Daoy (cell line): ENCODE measurements at places on chromosomes 7 and 10.
A peak's percentile ranks its signal among the peaks of the same experiment; 100 is the strongest.

GRCh38 chr7:17434191-17434590, 135.7 kb downstream of the AHR start:
- DNase-seq, result no peak

DNA sequence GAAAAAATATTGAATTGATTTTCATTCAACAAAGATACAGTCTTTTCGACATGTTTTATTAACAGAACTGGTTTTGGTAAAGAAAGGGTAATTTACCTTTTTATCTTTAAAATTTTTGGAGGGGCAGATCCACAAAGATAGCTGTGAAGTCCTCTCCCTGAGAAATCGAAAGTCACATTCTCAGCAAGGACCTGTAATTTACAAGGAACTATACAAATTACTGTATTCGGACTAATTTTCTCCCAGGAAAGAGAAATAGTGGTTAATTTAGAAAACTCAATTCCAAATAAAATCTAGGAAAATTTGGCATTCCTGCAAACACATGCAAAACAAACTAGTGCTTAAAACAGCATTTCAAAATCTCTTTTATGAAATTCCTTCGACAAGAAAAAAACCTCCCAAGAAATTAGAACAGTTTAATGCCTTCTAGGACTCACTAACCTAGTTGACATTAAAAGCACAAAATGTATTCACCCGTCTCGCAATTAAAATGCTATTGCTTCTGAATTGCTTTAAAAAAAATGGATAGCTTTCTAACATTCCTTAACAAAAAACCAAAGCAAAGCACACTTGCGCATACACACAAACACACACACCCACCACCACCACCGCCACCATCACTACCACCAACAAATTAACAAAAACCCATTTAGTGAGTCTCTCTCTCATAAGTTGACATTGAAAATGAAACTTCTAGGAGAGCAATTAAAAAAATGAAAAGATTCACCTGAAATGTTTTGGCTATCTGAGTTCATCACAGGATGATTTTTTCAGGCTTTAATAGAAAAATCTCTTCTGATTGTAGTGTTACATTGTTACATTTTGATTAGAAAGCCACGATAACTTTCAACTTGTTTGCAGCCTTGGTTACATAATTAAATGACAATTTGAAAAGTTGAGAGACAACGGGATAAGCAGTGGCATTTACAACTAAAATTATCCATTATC, 4.0 kb upstream of the NKX2-3 start:
- no peak for DNase-seq

DNA sequence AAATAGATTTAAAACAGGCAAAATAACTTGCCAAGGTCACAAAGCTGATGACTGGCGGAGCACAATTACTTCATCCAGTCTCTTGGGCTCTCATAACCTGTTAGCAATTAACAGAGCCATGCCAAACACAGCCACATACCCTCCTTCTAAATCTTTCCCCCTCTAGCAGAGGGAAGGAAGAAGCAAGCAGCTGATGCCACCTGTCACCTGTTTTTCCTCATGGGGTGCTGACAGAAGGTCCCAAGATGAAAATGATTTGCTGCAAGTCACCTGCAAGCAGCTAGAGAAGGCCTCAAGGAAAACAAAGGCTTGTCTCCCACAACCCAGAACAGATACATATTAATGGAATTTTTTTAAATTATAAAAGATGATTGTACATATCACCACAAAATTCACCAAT, 117.8 kb downstream of the GFRA1 start:
- no peak for DNase-seq

DNA sequence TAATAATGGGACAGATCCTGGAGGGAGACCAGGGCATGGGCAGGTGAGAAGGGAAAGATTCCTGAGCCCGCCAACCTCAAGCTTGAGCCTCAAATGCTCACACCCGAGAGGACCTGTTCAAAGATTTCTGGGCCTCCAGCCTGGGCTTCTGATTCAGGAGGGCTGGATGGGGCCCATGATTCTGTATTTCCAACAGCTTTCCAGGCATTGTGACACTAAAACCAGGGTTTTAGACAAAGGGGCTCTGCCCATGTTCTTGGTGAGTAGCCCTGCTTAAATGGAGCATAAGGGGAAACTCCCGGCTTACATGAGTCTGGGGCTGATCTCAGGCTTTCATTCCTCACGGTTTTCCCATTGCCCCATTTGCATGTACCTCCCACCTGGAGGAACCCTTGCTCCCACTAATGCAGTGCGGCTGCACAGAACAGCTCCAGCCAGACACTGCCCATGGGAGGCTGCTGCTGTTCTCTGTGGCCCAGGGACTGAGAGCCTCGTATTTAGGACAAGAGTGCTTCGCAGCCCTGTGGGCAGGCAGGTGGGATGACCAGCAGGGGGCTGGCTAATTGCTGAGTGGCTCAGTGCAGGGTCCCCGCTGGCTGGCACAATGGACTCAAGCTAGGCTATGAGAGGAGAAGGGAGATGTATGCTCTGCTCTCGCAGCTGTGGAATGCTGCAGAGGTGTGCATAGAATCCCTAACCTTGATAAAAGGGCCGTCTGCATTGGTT, 135.3 kb upstream of the COBL start:
- no peak for DNase-seq

DNA sequence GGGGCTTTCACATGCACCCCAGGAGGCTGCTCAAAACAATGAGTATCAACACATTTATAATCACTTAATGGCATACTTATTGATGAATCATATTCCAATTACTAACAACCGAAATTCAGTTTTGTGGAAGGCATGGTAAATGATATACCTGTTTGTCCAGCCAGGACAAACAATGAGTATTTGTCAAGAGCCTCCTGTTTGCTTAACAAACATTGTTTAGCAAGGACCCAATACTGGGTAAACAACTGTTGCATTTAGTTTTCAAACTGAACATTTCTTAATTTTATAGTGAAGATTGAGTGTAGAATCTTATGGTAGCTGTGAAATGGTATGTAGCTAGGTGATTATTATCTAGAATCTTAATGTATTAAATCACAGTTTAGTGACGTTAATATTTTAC, 473.7 kb downstream of the ATRNL1 start:
- DNase-seq, result no peak

DNA sequence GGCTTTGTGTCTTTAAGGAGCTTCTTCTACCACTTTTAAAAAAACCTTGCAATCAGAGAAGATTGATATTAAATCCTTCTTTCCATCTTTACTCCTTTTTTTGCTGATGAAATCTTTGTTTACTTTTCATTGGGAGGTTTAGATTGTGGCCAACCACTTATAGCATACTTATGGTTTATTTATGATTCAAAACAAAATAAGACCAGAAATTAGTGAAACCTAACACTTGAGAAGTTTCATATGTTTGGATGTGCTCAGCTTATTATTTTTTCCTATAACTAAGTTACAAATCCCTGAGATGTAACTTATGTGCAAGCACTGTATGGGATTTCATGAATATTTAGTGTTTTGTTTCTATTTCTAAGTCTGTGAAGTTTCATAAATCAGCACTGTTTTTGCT, 13.5 kb upstream of the PRPS1L1 start:
- DNase-seq, result no peak

DNA sequence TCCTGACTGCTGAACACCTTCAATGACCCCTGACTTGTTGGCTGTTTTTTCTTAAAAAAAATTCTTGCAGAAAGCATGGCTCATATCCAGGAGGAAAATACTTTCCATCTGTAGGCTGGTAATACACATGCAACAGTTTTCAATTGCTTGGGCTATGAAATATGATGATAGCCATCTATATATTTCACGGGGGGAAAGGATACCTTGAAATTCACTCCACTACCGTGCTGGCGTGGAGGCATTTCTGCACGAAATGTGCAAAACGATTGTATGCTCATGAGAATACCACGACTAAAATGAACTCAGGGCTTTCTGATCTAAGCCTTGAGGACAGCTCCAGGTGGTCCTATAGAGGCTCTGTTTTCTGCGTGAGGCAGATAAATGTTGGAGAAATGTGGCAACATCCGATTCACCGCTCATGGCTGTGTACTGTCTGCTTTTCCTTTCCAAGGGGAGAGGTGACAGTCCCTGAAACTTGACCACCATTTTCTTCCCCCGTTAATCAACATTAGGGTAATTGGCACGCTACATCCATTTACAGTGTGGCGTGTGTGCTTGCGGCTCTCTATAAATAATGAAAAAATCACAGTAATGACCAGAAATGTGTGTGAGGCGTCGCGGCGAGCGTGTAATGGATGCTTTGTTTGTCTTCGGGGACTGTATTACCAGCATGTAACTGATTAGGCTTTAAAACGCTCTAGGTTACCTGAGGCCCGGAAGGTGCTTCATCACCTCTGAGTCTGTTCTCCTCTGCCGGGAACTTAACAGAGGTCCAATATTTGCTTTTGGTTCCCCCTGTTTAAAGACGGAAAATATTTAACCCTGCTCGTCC, 12.8 kb upstream of the CARD11 start:
- DNase-seq, result no peak

- no peak for DNase-seq
Measured at GRCh38 chr10:53952698-53953630, 848.1 kb downstream of the PCDH15 start.

GRCh38 chr7:147418966-147419365, 1171.6 kb upstream of the C7orf33 start:
- DNase-seq, result no peak

- no peak for DNase-seq
Measured at GRCh38 chr7:2959103-2959680, 84.5 kb downstream of the CARD11 start.

GRCh38 chr10:5538446-5538845, 13.7 kb downstream of the CALML3 start:
- peak; percentile 35 for DNase-seq

DNA sequence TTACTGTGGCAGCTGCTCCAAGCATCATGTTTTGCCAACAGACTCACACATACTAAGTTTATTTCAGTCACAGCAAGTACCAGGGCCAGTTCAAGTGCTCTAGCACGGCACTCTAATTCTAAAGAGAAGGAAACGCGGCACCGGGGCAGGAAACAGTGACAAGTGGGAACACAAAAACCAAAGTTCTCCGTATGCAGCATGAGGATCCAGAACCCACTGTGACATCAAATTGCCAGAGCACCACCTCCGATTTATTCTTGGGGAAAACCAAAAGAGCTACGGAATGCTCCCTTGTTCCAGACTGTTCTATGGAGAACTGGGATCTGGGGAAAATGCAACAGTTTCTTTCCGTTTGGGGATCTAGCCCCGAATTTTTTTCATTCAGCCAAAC, 448 bp upstream of the PTER start:
- peak; percentile 12 for DNase-seq

DNA sequence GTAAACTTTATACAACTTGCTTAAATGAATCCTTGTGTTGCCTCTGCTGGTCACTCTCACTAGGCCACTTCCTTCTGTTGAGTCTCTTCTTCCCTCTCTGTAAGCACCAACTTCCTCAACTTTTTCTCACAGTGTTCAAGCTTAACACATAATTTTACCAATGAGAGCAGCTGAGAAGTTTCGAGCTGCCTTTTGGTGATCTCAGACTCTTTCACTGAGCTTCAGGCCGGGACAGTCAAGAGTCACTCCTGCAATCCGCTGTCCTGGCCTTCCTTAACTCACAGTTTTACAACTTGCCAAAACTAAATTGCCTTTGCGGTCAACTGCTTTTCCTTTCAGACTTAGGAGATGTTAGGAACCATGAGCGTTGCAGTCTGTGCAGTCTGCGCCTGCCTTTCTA, 47.4 kb downstream of the PRPF18 start:
- DNase-seq, result no peak

DNA sequence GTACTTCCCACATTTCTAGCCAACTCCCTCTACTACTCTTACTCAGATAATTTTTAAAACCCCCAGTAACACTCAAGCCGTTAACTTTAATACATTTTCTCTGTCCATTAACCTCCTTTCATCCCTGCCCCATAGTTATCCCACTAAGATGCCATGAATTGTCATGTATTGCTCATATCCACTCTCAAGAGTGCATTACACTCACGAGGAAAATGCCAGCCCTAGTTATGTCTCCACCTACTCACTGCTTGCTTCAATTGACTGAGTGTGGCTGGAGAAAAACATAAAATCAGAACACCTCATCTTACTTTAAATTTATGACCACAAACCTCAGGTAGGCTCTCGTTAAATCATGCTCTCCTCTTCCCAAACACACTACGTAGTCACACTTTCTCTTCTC, 324.1 kb upstream of the NPSR1 start:
- DNase-seq, result no peak

DNA sequence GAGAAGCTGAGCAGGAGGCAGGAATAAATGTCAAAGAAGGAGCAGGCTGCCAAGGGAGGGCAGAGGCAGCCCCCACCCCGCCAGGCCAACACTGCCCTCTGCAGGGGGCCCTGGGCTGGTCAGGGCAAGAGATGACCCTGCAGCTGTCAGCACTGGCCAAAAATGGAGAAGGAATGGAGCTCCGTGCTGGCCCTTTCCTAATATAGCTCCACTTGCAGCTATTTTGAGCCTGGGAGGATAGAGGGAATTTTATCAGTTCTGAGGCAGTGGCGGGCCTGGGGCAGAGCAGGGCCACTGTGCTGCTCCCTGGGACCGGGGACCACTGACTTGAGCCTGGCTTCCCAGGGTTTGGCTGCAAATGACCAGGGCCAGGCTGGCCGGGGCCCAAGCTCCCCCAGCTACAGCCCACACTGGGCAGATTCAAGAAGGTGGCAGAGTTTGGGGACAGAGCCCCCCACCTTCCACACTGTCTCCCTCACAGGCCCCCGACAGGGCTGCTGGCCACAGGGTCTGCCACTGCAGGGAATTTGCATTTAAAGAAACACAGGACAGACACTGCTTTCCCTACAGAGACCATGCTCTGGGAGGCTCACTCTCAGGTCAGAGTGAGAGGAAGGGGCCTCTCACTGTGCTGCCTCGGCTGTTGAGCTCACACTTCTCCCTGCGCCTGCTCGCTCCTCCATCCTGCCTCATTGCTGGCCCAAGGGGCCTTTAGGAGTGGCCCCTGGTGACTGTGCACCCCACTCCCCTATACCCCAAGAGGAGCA, 16.2 kb downstream of the LDB3 start:
- peak; percentile 34 for DNase-seq

- no peak for DNase-seq
Measured at GRCh38 chr7:144820552-144820951, 15.3 kb downstream of the TPK1 start.

GRCh38 chr10:15588635-15589508, 130.8 kb downstream of the ITGA8 start:
- no peak for DNase-seq

- DNase-seq, result no peak
Measured at GRCh38 chr7:159166530-159166929, 21.9 kb upstream of the VIPR2 start.

DNA sequence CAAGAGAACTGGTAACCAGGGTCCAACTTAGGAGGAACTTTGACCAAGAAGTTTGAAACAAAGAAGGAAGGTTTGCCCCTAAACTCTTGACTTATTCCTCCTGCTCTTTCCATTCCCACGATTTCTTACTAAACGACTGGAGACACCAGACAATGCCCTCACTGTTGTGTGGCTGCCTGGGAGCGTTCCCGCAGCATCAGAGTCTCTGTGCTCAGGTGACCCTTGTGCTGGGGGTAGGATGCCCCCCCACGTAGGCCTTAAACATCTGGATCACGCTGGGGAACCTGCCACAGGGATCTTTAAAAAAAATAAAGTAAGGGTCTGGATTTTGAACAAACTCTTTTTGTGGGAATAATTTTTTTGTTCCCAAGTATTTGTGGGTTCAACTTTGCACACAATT, 30.1 kb upstream of the CTBP2 start:
- DNase-seq, result no peak

- no peak for DNase-seq
Measured at GRCh38 chr7:3910054-3910453, 609.0 kb downstream of the SDK1 start.

GRCh38 chr7:159237022-159237653, 92.5 kb upstream of the VIPR2 start:
- no peak for DNase-seq
